ENCODE measurements at places on chromosomes 7 and 10.
A peak's percentile ranks its signal among the peaks of the same experiment; 100 is the strongest.

- no peak for DNase-seq
Measured at GRCh38 chr10:31345886-31346285, 26.9 kb downstream of the ZEB1 start.

- no peak for DNase-seq
Measured at GRCh38 chr7:137316648-137317353, 26.7 kb downstream of the PTN start.

DNA sequence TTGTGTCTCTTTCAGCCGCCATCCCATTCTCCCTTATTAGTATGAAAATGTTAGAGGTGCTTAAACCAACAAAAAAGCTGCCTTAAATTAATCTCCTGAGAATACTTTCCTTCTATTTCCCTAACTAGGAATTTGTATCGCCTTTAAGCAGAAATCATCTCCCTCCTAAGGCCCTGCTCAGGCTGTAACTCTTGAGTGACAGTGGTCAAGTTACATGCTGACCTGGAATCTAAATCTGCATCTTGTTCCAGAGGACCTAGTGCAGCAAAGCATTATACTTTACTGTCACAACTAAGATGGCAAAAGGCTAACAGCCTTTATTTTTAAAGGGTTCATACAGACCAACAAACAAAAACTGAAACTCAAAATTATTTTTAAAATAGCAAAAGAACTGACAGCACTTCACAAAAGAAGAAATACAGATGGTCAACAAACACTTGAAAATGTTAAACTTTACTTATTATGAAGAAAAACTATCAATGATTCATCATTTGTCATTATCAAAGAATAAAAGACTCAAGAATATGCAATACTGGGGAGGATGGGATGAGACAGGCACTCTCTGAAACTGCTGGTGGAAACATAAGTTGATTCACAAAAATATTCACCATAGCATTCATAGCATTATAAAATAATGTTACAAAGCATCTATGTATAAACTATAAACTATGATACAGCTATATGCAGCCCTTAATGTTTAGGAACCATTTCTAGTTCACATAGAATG lies 11.0 kb downstream of the CYREN start:
- DNase-seq: no peak

DNA sequence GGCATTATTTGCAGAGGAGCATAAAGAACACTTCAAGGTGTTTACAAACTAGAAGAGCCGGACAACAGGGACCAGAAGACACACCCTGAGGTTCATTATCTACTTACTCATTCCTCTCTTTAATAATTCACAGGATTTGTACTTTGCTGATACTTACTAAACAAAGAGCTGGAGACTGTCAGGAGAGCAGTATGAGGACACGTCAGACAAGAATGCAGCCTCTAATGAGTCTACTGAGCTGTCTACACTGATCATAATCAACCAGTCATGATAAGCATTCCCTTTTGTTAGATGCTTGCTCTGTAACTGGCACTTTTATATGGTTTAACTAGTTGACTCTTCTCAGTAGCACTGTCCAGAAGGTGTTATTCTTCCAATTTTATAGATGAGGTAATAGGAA lies 243.3 kb upstream of the CDC14C start:
- DNase-seq: no peak

DNA sequence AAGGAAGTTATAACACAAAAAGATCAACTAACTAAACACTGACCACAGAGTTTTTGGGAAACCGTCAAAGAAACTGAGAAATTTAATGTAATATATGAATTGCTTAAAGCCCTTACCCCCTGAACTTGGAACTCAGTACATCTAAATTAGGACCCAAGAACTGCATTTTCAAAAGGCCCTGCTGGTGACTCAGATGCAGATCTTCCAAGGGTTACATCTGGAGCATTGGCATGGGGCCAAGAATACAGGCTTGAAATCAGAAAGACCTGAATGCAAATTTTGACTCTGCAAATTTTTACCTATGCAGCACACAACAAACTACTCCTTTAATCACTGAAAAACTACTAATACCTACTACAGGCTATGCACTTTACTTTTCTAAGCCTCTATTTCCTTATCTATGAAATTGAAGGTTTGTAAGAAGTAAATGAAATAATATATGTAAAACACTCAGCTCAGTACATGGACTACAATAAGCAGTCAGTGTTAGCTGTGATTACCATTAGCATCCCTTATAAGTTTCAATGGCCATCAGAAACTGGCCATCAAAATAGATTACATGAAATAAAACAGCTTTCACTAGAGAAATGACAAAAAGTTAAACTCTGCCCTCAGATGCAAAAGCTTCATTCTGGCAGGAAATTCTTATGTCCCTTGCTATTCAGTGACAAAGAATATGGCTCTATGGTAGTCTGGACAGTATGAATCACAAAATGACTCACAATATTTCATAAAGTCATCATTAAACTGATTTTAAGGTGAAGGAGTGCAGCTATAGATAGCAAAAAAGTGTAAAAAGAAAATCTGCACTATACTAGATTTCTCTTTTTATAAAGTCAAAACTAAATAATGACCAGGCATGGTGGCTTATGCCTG lies 43.6 kb downstream of the NSUN6 start:
- DNase-seq: no peak

DNA sequence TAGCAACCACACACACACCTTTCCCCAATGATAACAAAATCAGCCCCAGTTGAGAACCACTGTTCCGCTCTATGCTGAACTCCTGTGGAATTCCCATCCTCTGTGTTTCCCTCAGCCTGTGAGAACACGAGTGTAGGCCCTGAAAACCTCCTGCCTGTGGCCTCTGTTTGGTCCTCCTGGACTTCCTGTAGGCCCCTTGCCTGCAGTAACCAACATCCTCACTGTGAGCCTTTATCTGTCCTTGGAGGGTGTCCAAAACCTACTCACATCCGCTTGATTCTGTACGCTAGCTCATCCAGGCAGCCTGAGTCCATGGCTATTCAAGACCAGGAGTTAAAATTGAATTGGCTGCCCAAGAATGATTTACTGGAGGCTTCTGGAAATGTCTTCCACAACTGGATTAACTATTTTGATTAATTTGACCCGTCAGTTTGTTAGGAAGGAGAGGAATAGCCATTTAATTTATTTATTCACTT lies 149.8 kb downstream of the AKR1D1 start:
- DNase-seq: peak; percentile 2

DNA sequence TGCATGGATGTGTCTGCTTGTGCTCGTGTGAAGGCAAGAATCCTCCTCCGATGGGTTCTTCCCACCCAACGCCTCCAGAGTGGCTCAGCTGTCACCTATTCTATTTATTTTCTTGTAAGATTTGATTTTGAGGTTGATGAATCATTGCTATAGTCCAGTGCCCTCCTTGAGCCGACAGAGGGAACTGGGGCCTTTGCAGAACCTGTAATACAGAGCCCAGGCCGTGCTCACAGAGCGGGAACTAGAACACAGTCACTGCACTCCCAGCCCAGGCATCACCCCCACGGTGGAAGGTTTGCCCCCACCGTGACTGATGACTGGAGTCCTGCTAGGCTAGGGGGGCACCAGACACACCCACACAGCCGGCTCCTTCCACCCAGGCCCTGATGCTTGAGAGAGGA lies 2.0 kb downstream of the RARRES2 start:
- no peak for DNase-seq

DNA sequence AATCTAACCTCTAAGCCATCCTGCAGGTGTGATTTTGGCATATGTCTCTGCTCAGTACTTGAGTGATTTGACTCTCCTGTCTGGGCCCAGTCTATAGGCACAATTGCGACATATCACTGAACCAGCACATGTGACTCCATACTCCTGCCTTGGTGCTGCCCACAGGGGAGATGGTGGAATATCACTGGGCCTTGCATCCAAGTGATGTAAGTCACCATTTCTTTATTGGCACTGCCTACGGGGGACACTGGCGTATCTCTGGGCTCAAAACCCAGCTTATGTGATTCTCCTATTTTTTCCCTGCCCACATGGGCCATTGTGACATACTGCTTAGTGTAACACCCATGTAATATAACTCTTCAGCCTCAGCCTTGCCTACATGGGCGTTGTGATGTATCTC lies 48.1 kb upstream of the ZNF680 start:
- DNase-seq: no peak

- peak; percentile 61 for DNase-seq
Measured at GRCh38 chr10:125054669-125055268, 105.6 kb downstream of the CTBP2 start.

All from skin of body (tissue), 3 donors.